Activated CD4-positive, CD25-positive, alpha-beta regulatory T cell (primary cell): ENCODE measurements at places on chromosomes 4 and X.

DNA sequence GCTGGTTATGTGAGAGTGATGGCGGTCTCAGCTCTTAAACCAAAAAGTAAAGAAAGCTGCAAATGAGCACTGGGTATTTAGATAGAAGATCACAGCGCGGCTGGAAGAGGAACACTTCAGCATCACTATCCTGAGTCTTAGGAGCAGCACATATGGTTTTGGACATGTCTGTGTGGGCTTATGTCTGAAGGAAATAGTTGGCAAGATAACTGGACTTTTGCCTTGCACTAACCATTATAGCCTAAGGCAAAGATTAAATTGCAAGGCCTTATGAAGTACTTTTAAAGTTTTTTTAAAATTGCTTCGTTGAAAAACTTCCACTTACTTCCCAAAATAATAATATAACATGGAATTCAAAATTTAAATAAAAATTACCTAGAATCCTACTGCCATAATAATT is 4.6 kb upstream of the RAB9A start:
- no peak for DNase-seq

DNA sequence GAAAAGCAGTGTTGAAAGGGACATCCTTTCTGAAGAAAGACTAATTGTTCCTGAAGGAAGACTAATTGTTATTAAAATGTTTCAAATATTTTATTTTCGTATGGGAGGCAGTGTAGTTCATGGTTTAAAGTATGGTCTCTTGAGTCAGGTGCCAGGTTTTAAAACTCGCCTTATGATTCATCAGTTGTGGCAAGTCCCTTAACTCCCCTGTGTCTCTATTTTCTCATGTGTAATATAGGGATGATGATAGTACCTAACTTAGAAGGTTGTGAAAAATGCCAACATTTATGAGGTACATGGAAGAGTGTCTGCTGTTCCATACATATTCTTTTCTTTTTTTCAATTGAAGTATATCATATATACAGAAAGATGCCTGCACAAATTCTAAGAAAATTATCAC is 414.2 kb upstream of the DIPK2B start:
- no peak for DNase-seq

- no peak for DNase-seq
These were observed 24.6 kb upstream of the LAP3 start for GRCh38 chr4:17552427-17552826.

DNA sequence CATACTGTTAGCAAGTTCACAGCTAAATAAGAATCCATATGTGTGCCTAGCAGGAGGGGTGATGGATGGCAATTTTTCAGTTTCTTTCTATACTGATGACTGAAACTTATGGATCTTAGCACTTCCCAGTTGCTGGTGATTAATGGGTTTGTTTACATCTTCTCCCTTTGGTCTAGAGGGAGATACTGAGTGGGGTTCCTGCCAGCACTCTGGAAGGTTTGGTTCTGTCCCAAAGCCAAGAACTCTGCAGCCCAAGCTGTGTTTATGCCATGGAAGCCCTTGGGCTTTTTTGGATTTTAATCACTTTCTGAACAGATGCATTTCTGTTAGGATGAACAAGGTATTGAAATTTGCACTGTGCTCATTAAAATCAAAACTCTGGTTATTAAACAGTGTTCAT is 43.5 kb downstream of the DDIT4L start:
- DNase-seq, result no peak

- no peak for DNase-seq
These were observed 850 bp upstream of the CXCL3 start for GRCh38 chr4:74039315-74039763.

DNA sequence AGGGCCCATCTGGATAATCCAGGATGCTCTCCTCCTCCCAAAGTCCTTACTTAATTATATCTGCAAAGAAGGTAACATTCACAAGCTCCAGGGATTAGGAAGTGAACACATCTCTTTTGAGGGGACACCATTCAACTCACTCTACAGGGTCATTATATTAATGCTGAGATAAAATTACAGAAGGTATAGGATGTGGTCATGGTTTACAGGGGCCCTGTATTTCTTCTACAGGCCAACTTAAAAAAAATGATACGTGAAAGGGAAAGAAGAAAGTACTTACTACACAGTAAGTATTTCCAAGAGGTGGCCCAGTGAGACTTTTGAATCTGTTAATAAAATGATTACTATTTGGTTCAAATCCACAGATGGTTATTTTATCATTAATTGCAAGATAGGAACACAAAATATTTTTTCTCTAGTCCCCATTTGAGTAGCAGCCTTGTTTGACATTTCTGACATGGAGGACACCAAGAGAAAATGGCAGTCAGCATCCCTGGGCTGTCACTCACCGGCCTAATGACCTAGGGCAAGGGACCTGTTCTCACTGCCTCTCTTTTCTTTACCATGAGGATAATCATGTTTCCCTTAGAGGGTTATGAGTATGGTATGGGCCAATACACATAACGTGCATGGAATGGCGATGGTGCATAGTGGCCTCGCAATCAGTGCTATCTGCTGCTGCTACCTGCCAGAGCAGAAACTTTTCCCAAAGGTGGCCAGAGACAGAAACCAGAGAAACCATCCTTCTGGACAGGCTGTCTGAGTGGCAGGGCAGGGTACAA is 140.5 kb downstream of the PTTG2 start:
- DNase-seq, result no peak

GRCh38 chr4:183139058-183139750 is 40.1 kb downstream of the WWC2 start:
- DNase-seq, result no peak

DNA sequence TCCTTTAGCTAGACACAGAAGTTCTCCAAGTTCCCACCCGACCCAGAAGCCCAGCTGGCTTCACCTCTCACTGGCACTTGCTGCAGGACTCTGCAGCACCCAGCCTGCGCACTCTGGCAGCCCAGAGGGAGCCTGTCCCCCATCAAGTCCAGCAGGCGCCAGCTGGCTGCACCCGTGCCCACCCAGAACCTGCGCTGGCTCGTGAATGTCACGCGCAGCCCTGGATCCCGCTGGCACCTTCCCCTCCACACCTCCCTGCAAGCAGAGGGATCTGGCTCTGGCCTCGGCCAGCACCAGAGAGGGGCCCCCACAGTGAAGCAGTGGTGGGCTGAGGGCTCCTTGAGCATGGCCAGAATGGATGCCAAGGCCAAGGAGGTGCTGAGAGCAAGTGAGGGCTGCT is 187.6 kb upstream of the HAND2 start:
- DNase-seq, result no peak

DNA sequence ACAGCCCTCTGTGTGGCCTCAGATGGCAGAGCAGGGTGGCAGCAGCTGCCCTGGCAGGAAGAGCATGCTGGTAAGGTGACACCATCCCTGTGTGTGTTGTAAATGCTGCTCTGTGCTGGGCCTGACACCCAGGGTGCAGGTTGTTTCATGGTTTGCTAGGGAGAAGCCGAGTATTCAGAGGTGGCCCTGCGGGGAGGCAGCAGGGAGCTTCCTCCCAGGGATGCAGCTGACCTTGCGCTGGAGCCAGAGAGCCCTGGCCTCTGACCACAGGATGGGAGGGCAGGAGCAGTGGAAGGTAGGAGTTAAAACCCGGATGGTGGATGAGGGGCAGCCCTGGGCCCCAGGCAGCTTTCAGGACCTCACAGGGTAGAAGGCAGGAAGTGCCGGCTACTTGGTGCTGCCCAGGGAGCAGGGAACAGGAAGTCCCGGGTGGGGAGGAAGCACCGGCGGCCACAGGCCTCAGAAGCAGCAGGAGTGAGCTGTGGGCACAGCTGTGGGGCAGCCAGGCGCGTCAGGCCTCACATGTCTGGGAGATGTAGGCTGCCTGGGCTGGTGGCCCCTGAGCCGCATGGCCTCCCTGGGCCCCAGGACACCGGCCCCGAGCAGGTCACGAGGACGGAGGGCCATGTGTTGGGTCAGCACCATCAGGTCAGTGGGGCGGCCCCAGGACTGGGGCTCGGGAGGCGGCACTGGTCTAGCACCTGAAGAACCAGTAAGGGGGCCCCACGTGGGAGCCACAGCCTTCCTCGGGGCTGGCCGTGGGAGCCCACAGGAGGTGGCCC is 19.1 kb downstream of the SH3BP2 start:
- DNase-seq, result no peak

DNA sequence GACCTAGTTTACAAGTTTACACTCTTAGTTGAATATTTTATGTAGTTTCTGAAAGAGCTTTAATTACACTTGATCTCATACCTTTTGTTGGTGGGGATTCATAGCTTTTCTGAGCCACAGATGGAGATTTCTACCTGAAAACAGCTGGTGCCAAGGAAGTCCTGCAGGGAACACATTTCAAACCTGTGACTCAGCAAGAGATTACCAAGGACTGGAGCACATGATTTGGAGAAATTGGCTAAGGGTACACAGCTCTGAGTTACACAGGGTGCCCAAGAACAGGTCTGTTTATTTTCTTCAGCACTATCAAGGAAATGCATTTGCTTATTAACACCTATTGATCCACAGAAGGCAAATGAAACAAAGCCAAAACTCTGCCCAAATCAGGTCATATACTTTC is 691.5 kb downstream of the KCTD8 start:
- DNase-seq, result no peak
